ENCODE measurements at places on chromosomes 1 and 21. TPM values are rescaled to one million over a fixed set of nuclear protein-coding genes. Genes with fewer than 3 reads are reported as not detected.

- DNase-seq, result no peak
These were observed 51.8 kb downstream of the ADARB1 start for GRCh38 chr21:45126204-45126626.

- peak; percentile 89 for DNase-seq
These were observed 3.5 kb upstream of the ARID1A start for GRCh38 chr1:26692211-26692792.

GRCh38 chr1:14137411-14138134 is 437.6 kb downstream of the PRDM2 start:
- peak; percentile 95 for DNase-seq

GRCh38 chr1:41046347-41046775 is 24.8 kb upstream of the SLFNL1 start:
- DNase-seq, result peak; percentile 82

Gene PLA2G4A
- total RNA-seq, result 1.9 TPM

Gene LEPR
- 9.5 TPM for total RNA-seq

- DNase-seq, result peak; percentile 97
These were observed 255.9 kb downstream of the NFIA start for GRCh38 chr1:61337981-61338848.

- DNase-seq, result peak; percentile 29
These were observed 42.8 kb downstream of the ACP6 start for GRCh38 chr1:147627435-147628110.

Gene INSRR
- not detected for total RNA-seq

GRCh38 chr1:110230381-110231199 is 20.5 kb downstream of the KCNC4 start:
- DNase-seq, result no peak

GRCh38 chr1:94532077-94532476 is 9.5 kb downstream of the F3 start:
- peak; percentile 54 for DNase-seq

Gene RRP1B
- total RNA-seq, result 31.1 TPM

GRCh38 chr1:198741744-198742143 is 102.9 kb downstream of the PTPRC start:
- no peak for DNase-seq

Gene TRIM45
- 2.6 TPM for total RNA-seq

GRCh38 chr1:78441921-78442320 is 48.9 kb upstream of the PTGFR start:
- no peak for DNase-seq

- peak; percentile 63 for DNase-seq
These were observed 4.4 kb upstream of the ADAMTS1 start for GRCh38 chr21:26849428-26850115.

Gene HEYL
- under 0.01 TPM for total RNA-seq

Gene SLC44A3
- 7.9 TPM for total RNA-seq

GRCh38 chr21:34801519-34802132 is 132.8 kb downstream of the CLIC6 start:
- peak; percentile 49 for DNase-seq

Gene ITPKB
- 1.9 TPM for total RNA-seq

Gene ZSWIM5
- under 0.01 TPM for total RNA-seq

Gene ADGRL2
- 35.3 TPM for total RNA-seq

DNA sequence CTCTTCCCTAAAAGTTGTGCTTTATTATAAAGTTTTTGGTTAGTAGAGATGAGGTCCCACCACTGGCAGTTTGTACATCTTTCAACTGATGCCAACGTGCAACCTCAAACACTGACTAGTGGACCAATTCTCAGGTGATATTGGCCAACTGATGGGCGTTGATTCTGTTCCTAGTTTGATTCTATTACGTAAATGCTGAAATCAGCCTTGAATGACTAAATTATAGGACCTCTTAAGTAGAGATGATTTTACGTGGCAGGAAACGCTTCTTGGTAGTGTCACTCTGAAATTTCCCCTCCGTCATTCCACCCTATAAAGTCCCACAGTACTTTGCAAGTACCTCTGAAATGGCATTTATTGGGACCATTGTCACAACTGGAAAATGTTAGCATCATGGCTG is 8.8 kb upstream of the FNDC7 start:
- peak; percentile 19 for DNase-seq

DNA sequence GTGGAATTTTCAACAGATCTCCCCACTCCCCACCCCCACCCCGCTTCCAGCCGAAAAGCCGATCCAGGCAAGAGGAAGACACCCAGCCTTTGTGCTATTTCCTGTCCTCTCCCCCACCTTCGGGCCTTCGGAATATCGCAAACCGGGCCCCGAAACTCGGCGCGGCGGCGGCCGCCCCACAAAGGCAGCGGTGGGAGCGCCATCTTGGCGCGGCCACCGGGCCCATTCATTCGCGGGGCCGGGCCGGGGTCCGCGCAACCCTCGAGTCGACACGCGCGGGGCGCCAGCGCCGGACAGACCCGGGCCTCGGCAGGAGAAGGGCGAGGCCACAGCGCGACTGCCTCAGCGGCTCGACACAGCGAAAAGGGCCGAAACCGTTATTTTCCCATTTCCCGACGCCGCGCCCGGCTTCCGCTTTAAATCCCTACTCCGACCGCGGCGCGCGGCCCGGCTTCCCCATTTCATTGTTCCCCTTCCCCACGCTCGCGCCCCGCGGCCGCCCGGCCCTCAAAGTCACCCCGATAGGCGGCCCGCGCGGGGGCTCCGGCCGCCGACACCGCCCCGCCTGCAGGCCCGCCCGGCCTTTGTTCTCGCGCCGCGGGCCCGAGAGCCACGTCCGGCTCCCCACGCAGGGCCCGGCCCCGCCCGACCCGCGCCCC is 911 bp downstream of the GNB1 start:
- peak; percentile 23 for DNase-seq

Gene PRAMEF5
- not detected for total RNA-seq

- peak; percentile 82 for DNase-seq
These were observed at the start of gene BOLA1 for GRCh38 chr1:149899460-149900284. TSS of gene BOLA1 (plus strand) at chr1:149899568. CDS start at chr1:149900060, 492 bp downstream.

Gene DENND2D
- 23.7 TPM for total RNA-seq

DNA sequence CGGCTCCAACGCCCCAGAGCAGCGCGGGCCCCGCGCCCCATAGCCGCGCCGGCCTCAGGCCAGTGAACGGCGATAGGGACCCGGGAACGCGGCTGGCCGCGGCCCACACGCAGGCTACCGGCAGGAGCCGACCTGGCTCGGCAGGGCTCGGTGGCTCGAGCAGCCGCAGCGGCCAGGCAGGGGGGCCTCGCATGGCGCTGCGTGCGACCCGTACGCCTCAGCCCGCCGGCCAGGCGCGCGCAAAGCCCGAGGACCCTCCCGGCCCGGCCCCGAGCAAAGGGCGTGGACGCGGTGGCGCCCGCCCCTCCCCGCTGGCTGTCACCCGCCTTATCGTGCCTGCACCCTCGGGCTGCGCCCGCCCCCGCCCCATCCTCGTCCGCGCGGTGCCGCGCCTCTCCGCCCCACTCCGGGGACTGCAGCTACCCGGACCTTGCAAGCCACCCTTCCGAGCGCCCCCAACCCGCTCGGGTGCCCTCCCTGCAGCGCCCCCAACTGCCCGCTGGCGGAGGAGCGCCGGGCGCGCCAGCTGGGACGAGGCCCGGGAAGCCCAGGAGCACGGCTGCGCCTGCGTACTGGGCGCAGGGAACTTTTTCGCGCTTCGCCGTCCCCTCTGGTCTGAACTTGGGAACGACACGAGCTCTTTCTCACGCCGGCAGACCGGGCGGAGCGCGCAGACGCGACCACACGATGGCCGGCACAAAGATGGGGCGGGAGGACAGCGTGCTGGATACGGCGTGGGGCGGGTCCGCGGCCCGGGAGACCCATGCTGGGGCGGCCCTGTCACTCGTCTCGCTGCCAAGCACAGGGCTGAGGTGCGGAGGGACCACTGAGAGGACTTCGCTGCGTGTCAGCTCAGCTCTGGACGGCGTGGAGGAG is at the start of gene ABCB10:
ABCB10 (minus strand) TSS at position 248 of the 876 bp plus-strand sequence; CDS start at position 193, 55 bp downstream.
- DNase-seq, result peak; percentile 92

GRCh38 chr1:110462964-110463363 is 12.0 kb downstream of the PROK1 start:
- DNase-seq, result peak; percentile 25

DNA sequence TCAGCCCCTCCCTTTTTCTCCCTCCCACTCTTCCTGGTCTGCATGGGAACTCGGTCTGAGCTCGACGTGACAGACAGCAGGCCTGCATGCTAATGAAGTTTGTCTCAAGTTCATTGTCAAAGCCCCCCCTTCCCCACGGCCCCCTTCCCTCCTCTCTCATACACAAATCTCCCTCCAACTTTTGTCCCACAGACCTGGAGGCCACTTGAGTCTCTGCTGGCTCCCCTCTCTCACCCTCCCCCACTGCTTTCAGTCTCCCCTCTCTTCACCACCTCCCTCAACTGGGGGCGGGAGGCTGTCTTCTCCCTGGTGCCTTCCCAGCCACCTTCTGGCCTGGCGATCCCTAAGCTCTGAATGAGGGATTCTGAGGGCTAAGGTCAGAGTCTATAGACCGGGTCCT is 61.3 kb downstream of the RHBG start:
- DNase-seq, result no peak

Gene LCE3D
- 0.38 TPM for total RNA-seq

DNA sequence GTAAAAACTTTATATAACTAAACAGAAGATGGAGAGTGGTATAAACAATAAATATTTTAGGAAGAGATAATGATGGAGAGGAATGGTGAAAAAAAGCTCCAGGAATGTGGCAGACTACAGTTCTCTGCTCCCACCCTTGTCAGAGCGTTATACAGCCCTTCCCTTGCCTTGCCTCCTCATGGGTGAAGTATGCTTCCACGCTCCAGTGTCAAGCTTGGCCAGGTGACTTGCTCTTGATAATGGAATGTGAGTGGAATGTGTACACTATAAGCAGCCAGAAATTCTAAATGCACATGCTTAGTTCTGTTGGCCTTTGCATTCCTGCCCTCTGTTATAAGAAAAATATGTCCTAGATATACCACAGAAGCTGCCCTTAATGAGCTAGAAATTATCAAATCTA is 24.7 kb upstream of the POGK start:
- DNase-seq, result peak; percentile 12

Measured in bronchial epithelial cell (primary cell).